Activated CD4-positive, alpha-beta T cell treated with anti-CD3 and anti-CD28 coated beads, Interleukin-10, Interleukin-2, amounts not matched to agents 100 ng/mL and 50 ng/mL, durations not matched to agents 16 hours and 8 hours (primary cell): ENCODE measurements at places on chromosomes 2 and 18.

- no peak for DNase-seq
These were observed 26.6 kb downstream of the SESTD1 start for GRCh38 chr2:179238027-179238426.

DNA sequence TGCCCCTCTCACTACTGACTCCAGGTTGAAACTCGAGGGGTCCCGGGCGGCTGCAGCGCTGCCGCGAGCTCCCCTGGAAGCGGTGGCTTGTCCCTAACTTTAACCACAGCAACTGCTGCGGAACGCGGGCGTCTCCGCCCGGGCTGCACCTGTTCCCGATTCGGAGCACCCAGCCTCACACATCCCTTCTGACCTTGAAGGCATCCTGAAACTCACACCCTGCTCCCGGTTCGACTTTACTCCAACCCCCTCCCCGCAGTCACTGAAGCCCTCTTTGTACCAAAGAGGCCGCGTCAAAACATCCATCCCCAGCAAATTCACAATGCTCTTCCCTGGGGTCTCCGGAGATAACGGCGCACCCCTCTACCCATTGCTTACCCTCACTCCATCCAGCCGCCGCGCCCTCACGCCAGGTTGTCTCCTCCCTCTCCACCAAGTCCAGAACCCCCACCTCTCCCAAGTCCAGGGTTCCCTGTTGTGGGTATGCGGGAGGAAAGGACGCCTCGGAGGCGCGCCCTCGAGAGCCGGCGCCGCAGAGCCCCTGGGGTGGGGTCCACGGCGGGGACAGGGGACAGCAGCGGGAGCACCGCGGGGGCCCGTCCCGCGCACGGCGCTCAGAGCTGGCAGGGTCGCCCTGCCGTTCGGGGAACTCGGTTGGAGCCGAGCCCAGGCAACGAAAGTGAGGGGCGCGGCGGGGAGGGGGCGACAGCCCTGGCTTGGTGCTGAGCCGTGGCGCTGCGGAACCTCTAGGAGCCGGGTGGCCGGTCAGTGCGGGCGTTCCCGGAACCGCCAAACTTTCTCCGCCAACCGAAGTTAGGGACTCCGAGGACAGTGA lies 934 bp downstream of the MYO5B start:
- no peak for DNase-seq

DNA sequence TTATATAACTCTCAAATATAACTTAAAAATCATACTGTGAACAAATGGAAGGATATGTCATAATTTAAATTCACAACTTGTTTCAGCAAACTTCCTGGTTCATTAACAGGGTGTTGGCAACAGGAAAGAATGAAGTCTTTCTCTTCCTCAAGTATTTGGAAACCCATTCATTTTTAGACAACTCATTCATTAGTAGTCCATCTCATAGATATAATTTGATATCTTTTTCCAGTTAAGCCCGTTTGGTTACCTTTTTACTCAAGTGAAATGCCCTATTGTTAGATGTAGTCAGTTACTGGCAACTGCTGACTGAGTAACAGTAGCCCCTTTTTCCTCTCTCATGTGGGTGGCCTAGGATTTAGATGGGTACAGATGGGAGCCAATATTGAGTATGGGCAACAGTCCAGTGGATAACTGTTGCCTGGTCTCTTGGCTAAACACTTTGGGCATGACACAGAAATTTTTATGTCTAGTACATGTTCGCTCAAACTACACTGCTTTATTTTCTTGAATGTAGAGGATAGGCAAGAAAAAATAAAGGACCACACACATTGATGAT lies 4.6 kb upstream of the UGP2 start:
- no peak for DNase-seq

DNA sequence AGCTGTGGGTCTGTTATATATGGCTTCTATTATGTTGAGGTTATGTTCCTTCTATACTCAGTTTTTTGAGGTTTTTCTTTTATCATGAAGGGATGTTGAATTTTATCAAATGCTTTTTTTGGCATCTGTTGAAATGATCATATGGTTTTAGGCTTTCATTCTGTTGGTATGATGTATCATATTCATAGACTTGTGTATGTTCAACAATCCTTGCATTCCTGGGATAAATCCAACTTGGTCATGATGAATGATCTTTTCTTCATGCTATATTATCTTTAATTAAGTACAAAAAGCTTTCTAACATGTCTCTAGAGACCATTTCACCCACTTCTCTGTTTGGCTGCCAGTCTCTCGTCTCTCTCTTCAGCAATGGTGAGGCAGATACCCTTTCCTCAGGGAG lies 54.2 kb downstream of the MDH1 start:
- DNase-seq = no peak

- DNase-seq = no peak
These were observed 13.1 kb downstream of the GPR45 start for GRCh38 chr2:105254531-105255210.

DNA sequence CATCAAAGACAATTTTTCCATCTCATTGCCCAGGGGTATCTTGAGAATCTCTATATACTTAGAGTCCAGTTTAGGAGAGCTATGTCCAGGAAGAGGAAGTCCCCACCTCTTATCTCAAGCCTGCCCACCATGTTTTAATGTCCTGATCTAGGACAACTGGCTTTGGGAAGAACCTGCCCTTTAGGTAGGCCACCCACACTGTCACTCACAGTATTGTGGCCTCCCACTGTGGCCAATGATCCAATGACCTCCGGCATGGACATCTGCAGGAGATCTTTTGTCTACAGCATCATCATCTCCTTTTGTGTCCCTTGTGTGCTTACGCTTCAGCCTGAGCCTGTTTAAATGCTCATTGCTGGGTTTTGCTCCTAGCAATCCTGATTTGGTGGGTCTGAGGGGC lies 77.4 kb downstream of the SLC4A3 start:
- no peak for DNase-seq

GRCh38 chr2:118806797-118807667 lies 40.4 kb downstream of the EN1 start:
- no peak for DNase-seq
